Cerebellum (tissue), 4 donors: ENCODE measurements at places on chromosomes 16 and 17.

DNA sequence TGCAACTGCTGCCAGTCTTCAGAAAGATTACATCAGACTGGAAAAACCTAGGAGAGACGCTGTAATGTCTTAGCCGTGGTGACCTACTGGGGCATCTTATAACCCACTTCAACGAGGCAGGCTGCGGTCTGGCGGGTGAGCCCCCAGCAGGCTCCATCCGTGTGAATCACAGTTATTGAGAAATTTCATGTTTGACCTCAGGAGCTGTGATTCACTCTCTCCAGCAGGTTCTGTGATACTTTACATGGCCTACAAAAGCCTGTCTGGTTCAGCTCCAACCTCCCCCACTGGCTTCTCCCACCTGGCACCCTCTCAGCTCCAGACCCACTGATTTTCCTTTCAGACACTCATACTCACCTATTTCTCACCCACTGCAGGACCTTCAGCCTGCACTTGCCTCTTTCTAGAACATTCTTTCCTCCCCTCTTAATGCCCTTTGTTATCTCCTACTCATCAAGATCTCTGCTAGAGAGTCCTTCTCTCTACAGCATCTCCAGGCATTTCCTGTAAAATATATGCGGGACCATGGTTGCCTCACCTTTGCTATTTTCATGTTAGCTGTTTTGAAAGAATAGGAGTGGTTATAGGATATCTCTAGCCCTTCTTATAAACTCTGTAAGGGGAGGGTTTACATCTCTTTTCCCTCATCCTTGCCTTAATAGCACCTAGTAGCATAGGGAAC is 227.9 kb downstream of the MAF start:
- DNase-seq, result peak; percentile 13

DNA sequence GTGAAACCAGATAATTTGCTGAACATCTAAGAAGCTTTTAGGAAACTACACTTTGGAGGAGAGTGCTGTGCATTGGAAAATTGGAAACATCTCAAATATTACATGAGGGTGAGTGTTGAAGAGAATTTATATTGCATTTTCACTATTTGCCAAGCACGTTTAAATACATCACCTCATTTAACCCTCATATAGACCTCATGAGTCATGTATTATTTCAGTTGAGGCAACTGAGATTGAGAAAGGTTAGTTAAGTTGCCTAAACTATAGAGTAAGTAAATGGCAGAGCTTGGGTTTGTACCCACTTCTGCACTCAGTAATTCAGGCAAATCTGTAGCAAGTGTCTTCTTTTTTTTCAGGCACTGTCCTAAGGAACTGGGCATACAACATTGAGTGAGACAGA is 3.7 kb upstream of the NLK start:
- no peak for DNase-seq

DNA sequence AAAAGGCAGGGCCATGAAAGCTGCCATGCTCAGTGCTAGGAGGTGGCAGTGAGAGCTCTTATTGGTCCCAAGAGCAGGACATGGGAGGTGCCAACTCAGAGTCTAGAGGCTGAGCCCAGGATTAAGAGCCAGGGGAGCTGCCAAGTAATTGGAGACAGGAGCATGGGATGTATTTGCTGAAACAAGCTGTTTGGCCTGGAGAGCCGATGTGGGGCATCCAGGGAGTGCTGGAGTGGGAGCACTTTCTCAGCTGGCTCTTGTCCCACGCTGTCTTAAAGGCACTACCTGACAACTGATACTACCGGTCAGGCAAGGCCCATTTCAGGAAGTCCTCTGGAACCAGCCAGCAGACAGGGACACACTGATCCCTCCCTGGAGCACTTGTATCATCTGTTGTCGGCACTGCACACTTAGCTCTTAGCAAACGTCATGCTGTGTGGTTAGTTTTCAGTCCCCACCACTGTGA is 19.3 kb downstream of the ANKFN1 start:
- no peak for DNase-seq

- no peak for DNase-seq
Measured at GRCh38 chr16:11211977-11212797, 43.8 kb downstream of the SOCS1 start.

DNA sequence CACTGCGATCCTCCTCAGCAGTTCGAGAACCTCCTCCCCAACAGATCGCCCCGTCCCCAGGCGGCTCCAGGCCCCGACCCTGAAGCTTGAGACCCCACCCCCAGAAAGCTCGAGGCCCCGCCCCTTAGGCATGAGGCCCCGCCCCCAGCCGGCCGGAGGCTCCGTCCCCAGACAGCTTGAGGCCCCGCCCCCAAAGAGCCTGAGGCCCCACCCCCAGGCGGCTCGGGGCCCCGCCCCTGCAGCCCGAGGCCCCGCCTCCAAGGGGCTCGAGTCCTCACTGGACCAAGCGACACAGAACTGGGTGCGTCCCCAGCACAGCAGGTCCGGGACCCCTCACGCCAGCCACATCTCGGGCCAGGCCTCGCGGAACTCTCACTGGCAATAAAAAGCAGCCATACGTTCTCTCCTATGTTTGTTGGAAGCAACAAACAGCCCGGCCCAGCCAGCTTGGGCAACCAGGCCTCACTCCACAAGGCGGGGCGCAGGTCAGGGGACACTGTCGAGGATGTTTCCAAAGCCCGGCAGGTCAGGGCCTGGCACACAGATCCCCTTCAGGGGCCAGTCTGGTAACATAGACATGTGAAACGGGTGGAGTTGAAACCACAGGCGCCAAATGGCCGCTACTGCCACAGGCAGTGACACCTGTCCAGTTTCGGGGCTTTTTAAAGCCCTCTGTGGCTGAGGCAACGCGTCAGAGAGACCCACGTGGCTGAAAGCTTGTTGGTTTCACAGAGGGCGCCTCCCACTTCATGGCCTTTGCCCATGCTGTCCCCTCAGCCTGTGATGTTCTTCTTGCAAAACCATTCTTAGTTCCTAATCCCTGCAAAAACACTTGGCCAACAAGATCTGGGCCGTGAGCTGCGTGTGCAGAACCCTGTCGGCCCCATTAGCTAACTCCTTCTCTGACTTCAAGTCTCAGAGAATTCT is 224.2 kb downstream of the PARN start:
- DNase-seq, result no peak

DNA sequence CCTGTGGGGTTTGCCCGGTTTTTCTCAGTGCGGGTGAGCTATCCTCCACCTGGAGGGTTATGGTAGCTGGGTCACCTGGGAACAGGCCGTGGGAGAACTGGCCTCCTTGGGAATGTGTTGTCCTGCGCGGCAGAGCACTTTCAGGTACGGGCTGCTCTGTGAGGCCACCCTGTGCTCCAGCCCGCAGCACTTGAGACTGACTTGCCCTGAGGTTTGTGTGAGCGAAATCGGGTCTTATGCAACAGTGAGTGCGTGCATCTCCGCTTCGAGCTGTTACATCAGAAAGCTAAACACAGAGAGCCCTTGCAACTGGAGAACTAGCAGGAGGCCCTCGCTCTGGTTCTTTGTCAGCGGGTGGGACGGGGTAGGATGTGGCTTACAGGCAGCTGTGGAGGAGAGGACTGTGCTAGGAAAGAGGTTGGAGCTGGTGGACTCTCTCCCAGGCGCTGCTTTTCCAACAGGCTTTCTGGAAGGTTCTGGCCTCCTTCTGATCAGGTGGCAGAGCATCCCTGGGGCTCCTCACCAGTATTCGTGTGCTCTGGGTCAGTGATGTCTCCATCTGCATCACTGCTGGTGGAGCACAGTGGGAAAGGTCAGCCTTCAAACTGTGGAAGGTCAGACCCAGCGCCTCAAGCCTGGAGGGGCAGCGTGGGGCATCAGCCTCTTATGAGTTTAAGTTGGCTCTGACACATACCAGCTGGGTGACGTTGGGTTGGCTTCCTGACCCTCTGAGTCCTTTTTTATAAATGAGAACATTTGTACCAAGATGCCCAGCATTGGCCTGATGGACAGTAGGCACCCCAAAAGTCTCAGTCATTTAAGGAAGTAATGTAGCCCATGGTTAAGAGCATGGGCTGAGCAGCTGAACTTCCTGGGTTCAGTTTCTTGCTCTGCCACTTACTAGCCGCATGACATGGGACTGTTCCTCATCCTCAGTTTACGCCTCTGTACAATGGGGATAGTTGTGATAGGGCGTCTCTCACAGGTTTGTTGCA is 76.3 kb downstream of the KSR1 start:
- no peak for DNase-seq

DNA sequence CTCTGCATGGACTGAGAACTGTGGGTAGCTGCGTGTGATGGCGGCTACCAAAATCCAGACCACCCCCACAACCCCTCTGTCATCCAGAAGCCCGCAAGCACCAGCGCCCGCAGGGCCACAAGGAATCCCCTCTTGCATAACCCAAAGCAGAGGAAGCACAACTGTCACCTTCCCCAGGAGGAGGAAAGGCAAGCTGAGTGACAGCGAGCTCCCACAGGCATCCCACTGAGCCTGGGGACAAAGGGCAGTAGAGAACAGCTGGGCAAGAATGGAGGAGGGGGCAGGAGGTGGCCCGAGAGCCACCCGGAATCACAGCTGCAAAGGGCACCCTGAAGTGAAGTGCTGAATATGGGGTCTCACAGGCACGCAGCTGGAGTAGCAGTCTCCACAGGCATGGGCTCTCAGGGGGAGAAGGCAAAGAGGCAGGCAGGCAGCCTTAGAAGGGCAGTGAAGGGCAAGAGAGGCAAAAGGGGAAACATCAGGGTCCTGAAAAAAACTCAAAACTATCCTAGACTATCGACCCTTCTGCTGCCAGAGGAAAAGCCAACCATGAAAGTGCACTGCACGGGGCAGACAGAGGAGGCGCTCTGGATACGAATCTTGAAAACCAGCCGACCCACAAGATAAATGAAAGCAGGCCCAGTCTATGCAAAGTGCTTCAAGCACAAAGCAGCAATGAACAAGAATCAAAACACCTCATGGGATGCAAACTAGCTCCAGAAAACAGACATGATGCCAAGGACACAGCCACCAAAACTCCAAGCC is 17.1 kb downstream of the USP36 start:
- no peak for DNase-seq

GRCh38 chr16:85824161-85825135 is 25.0 kb downstream of the COX4I1 start:
- no peak for DNase-seq

- DNase-seq, result peak; percentile 69
Measured at GRCh38 chr17:57085448-57086068, 512 bp downstream of the AKAP1 start.

DNA sequence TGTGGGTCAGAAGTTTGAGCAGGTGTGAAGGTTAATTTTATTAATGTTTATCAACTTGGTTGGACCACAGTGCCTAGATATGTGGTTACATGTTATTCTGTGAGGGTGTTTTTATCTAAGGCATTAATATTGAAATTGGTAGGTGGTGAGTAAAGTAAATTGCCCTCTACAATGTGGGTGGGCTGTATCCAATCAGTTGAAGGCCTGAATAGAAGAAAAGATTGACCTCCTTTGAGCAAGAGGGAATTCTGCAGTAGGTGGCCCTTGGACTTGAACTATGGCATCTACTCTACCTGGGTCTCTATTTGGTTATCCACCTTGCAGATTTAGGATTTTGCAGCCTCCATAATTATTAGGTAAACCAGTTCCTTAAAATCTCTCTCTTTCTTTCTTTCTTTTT is 356.8 kb upstream of the EEF2KMT start:
- DNase-seq, result no peak

GRCh38 chr16:58377932-58378331 is 14.3 kb upstream of the GINS3 start:
- peak; percentile 41 for DNase-seq

- no peak for DNase-seq
Measured at GRCh38 chr16:80390871-80391489, 149.8 kb upstream of the DYNLRB2 start.

DNA sequence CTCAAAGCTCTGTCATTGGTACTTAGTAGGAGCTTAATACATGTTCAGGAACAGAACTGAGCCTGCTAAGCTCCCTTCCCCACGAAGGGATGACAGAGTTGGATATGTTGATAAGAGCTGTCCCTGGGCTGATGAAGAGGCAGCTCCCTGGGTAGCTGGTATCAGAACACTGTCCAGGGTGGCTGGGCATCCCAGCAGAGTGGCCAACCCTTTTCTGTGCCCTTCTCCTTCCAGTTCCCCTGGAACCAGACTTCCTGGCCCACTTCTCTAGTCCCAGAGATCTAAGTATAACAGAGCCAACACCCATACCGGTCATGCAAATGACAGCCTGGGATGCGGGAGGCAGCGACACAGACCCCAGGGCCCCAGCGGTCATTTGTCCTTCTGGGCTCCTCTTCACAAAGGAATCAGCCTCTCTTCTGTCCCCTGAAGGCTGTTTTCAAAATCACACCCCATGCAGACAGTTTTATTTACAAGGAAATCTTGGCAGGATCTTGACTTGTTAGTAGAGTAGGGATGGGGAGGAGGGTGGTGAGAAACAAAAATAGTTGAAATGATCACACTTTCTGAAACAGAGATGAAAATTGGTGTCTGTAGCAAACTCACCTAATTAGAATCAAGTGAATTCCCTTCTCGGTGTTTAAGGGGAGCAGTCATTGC is 1.4 kb upstream of the RHBDL3 start:
- no peak for DNase-seq

DNA sequence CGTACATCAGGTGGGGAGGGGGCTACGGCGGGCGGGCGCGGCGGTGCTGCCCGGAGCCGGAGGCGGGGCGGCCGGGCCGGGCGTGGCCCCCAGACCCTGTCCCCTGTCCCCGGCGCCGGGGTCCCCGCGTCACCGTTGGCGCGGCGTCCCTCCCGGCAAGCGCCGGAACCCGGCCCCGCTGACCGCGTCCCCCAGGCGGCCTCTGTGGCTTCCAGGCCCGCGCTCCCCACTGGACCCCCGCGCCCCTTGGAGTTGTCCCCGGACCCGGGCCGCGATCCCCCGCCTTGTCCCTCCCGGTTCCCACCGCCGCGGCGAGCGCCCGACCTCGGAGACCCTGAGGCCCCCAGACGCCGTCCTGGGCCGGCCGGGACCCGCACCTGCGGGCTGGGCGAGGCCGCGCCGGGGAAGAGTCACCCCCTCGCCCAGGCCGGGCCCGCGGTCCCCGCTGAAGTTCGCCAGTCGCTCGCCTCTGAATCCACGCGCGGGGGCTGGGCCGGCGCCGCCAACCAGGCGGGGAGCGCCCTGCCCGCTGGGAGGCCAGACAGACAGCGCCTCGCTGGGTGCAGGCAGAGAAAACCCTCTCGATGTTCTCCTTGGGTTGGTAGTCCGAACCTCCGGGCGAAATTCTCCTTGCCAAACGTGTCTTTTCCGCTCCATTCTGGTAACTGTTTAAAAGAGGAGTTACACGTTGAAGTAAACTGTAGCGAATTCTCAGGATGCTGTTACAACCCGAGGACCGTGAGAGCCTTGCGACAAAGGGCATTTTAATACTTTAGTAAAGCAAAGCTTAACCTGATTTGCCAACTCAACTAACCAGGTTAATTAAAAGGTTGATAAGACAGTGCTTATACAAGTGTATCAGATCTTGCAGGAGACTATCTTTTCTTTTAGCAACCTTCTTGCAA is 761 bp downstream of the GAN start:
- peak; percentile 32 for DNase-seq

DNA sequence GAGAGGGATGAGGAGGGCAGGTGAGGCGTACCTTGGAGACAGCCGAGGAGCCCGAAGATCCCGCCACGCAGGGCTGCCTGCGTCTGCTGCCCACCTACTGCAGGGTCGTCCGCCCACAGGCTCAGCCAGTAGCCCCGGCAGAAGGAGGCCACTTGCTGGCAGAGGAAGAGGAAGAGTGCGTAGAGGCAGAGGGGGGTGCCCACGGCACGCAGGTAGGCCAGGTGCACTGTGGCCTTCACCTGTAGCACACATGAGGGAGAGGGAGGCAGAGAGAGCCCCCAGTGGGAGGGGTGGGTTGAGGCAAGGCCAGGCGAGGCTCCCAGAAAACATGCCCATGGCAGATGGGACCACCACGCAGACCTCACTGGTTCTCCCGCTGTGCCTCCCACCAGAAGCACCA is 53.7 kb downstream of the ABCC6 start:
- DNase-seq, result no peak
